ENCODE measurements at places on chromosomes 6 and 20.

GRCh38 chr20:50953821-50954220, 4.5 kb downstream of the DPM1 start:
- DNase-seq: no peak

DNA sequence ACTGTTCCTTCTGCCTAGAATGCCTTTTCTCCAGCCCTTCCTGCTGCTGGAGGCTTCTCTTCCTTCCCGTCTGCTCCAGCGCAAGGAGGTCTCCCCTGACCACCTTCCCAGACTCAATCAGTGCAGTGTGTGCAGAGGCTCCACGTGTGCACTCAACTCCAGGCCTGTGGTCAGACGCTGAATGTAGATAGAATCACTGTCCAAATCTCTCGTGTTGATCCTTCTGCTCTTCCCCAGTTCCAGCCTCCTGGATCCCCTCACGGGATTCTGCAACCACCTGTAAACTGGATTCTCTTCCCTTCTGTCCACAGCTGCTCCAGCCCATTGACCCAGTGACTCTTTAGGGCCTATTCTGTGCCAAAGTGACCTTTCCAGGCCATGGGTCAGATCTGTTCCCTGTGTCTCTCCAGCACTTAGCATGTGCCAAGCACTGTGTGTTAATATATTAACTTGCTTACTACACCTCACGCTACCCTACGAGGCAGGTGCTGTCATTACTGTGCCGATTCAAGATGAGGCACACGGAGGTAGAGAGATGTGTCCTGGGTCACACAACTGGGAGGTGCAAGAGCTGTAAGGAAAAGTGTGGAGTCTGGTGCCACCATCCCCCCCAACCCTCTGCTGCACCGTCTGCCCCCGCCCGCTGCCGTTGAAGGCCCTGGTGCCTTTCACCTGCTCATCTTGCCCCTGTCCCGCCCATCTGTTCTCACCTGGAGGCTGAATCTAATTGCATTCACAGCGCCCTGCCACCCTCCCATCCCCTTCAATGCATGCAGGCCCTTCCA, 112.2 kb downstream of the SULF2 start:
- no peak for DNase-seq

DNA sequence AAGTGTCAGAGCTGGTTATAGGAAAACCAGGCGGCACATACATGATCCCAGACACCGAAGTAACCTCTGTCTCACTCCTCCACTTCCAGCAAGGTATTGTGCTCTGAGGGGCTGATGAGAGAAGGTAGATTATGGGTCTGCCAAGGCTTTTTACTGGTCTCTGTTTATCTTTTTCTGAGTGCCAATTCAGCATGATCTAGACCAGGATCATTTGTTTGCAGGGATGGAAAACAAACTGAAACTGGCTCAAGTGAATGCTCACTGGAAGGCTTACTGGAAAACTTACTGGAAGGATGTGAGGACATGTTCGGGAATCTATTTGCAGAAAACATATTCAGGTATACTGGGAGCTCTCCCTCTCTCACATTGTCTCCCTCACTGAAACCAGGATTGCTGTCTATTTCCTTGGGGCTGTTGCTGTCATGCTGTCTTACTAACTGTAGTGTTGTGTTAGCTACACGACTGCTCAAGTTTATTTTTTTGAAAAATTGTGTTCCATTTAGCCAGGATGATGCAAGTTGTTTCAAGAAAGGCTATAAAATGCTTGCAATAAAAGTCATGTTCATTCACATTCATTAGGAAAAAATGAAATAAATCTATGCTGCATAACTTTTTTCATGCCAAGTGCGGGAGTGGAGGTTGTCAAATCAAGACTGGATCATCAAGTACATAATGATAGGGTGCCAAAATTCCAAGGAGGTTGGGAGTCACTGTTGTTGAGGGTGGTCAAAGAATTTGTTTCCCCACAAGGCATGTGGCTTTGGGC, 37.0 kb downstream of the KLHL31 start:
- no peak for DNase-seq

GRCh38 chr6:14927398-14927797, 318.5 kb upstream of the JARID2 start:
- no peak for DNase-seq

DNA sequence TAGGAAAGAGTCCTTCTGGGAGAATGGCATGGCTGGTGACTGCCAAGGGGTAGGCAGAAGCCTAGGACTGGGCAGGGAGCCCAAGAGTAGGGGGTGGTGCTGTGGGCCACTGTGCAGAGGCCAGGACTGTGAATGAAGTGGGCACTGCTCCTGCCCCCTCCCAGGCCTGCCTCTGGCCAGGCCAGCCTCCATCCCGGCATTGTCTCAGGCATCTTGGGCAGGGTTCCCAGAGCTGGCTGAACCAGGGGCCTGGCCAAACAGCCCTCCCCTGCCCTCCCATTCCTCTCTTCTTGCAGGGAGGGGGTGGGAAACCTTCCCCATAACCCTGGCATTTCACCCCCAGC, 81.6 kb downstream of the MRPL14 start:
- no peak for DNase-seq

DNA sequence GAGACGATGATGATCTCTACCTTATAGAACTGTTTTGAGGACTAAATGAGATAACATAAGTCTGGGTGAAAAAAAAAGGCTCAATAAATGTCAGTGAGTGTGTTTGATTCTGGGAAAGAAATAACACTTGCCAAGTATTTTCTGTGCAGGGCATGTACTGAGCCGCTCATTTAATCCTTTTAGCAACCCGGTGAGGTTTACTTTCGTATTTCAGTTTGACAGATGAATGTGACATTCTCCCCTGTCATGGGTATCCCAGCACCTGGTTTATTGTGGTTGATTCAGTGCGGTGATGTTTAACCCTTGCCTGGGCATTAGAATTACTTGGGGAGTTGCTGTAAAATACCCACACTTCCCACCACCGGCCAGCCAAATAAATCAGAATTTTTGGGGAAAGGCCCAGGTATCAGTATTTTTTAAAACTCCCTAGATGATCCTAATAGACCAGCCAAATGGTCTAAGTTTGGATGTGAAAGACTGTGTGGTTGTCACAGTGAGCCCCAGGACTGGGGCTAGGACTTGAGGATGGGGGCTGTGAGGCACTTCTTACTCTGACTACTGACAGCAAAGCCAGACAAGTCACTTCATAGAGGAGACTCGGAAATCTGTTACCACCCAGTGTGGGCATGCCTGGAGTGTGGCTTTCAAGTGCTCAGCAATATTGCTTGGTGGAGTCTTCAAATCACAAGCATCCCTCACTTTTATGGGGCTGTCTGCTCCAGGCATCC, 100.2 kb upstream of the KCNG1 start:
- DNase-seq: no peak

GRCh38 chr6:63440057-63440456, 120.3 kb upstream of the LGSN start:
- no peak for DNase-seq

DNA sequence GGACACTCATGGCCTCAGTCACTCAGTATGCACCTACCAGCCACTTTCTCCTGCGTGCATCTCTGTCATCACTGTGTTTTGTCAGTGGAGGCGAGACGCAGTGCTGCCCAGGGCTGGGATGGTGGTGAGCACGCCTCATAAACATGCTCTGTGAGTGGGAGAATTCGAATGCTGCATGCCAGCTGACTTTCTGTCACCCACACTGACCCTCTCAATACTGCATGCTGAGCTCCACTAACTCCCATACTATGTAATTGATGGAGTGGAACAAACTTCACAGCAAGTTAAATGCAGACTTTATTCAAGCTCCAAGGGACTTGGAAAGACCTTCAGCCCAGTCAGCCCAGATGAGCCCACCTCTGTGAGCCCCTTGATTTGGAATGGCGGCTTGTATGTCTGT, 22.7 kb upstream of the GGTLC1 start:
- no peak for DNase-seq

GRCh38 chr6:44650947-44651346, 263.4 kb downstream of the CDC5L start:
- DNase-seq: no peak

DNA sequence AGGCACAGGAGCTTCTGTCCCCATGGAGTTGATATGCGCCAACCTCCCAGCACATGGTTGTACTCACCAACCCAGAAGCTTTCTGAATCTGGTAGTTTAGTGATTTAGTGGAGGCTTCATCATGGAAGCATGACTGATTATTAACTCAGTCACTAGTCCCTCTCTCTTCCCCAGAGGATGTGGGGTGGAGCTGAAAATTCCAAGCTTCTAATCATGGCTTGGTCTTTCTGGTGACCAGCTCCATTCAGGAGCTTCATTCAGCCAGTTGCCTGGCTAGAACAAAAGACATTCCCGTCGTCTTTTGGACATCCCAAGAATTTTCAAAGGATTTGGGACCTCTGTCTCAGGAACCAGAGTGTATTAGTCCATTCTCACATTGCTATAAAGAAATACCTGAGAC, 13.3 kb upstream of the SMIM13 start:
- no peak for DNase-seq

GRCh38 chr6:131532580-131533039, 40.4 kb upstream of the ARG1 start:
- no peak for DNase-seq

DNA sequence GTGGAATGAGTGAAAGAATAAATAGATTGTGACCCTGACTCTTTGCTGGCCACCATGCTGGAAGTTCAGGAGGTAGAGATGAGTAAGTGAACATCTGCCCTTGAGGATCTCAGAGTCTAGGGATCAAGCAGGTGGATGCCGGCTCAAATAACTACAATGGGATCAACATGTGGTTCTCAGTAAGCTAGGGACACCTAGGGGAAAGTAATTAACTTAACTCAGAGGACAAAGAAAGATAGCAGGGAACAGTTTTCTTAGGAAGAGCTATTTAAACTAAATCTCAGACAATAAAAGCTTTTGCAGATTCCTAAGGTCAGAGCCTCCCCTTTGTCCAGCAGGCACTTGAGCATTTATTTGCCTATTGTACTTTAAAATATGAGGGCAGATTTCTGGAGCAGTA, 29.1 kb downstream of the SLC13A3 start:
- no peak for DNase-seq

GRCh38 chr6:108407904-108408827, 113.3 kb downstream of the AFG1L start:
- no peak for DNase-seq

DNA sequence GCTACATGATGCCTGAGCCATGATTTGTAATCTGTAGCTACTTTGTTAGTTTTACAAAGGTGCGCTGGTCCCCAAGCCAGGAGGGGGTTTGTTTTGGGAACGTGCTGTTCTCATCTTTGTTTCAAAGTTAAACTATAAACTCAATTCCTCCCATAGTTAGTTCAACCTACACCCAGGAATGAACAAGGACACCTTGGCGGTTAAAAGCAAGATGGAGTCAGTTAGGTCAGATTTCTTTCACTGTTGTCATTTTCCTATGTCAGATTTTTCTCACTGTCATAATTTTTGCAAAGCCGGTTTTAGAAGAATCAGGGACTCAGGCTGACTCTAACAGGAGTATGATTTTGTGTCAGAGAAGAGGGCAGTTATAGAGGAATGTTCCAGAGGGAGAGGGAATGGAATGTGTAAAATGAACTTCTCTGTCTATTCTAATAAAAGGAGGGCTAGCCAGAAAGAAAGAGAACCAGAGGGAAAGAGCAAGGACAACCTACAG, 2.3 kb upstream of the GMPR start:
- no peak for DNase-seq

GRCh38 chr6:13175087-13175486, 153.2 kb downstream of the TBC1D7 start:
- DNase-seq: no peak

DNA sequence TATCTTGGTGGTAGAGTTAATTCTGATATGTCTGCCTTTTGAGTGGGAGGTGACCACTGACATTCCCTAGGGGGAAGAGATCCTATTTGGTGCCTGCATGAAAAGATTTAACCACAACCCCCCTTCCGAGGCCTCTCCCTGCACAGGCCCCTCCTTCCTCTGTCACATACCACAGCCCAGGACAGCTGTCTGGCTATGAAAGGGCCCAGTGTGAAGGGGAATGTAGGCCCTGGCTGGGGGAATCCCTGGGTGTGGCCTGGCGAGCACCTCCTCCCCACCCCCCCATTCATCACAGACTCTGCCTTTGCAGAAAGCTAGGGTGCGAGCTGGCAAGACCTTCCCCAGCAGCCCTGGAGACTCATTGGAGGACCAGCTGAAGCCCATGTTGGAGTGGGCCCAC, 27.4 kb upstream of the MAPRE1 start:
- no peak for DNase-seq

- DNase-seq: no peak
Observed at GRCh38 chr6:87798393-87799278, 96.6 kb upstream of the AKIRIN2 start.

GRCh38 chr20:5893052-5893451, 57.3 kb downstream of the TRMT6 start:
- no peak for DNase-seq

DNA sequence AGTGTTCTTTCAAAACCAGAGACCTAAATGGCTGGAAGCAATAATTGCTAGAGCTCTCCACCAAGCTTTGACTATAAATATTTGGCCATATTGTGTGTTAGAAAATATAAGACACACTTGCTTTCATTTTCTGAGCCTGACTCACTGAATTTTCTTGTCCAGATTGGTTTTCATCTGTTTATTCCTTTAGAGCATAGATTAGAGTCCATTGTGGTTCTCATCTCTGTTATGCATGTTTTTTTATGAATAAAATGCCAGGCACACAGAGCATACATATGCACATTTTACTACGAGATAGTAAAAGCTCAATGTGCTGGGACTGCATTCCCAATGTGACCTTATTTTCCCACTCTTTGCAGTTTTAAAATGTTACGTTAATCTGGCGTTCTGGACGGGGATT, 115.3 kb upstream of the MLIP start:
- DNase-seq: no peak

All from activated gamma-delta T cell (primary cell).